ENCODE measurements at places on chromosomes 2 and 18. TPM values are rescaled to one million over a fixed set of nuclear protein-coding genes. Genes with fewer than 3 reads are reported as not detected.

LYPD6 gene
- 16.9 TPM for polyA plus RNA-seq

DNA sequence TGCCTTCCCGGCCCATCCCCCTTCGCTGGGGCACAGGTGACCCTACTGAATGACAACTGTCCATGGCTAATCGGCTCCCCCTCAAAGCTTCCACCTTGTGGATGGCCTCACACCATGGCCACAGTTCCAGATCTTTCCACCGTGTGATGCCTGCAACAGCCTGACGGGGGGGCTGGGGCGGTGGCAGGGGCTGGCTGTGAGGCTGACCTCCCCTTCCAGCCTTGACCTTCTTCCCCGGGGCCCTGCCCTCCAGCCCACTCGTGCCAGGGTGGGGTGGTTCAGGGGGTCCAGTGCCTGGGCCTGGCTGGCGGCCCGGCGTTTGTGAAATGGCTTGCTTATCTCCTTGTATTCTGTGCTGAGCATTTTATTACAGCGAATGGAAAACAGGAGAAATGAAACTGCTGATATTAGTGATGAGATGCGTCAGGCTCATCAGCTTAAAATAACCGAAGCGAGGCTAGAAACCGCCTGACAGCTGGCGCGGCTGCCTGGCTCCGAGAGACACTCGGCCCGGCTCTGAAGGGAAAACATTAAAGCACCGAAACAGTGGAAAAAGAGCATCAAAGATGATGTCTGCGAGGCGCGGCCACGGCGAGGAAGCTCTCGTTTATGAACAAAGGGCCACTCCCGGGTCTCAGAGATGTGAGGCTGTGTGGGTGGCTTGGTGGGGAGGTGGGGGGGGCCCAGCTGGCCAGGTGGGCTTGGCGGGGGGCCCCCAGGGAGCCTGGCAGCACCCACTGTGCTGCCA lies 916 bp upstream of the PDCD1 start:
- DNase-seq, result peak; percentile 49

DHRS9 gene
- polyA plus RNA-seq, result 0.28 TPM

DCDC2C gene
- 0.14 TPM for polyA plus RNA-seq

PSMD1 gene
- 80.3 TPM for polyA plus RNA-seq

- DNase-seq, result no peak
These were observed 134.6 kb upstream of the SCN7A start for GRCh38 chr2:166628478-166629136.

KRCC1 gene
- polyA plus RNA-seq, result 53.4 TPM

RAB17 gene
- polyA plus RNA-seq, result 18.1 TPM

DNA sequence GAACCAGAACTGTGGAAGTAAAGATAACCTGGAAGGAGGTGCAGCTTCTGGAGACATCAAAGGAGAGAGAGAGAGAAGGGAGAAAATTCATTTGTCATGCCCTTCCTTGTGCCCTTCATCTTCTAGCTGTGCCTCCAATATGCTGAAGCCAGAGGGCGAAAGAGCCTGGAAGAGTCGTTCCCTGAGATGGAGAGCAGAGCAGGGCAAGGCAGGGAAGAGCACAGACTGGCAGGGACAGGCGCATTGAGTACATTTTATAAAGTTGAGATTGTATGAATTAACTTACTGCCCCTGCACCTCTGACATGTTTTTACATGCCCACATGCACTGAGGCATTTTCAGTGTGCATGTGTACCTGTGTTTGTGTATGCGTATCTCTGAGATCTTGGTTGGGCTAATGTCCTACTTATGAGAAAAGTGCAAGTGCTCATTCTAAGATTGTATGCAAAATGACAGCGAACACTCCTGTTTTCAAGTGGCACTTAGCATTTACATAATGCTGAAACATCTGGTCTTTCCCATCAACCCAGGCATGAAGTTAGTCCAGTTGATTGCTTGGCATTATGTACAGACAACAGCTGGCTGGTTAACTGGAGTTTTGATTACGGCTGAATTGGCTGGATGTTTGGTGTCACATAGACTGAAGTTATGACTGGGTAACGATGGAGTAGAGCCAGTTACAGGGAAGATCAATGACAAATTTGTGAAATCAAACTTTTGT lies 23.7 kb upstream of the MMADHC start:
- DNase-seq, result peak; percentile 39

- DNase-seq, result no peak
These were observed 56.2 kb upstream of the EML6 start for GRCh38 chr2:54667266-54667639.

TDRD15 gene
- not detected for polyA plus RNA-seq

DNAH6 gene
- polyA plus RNA-seq, result 4.8 TPM

DNA sequence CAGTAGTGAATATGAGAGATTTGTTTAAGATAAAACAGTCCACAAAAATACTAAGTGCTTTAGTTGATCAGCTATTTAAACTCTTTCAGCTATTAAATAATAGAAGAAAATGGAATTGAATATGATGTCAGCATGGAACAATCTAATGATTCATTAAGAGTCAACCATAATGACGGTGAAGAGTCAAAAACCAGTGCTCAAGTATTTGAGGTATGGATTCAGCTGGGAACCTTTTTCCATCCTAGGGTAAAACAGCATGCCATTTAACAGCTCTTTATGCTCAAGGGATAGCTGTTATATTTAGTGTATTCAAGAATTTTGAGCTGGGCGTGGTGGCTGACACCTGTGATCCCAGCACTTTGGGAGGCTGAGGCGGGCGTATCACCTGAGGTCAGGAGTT lies 29.7 kb downstream of the CARF start:
- no peak for DNase-seq

- no peak for DNase-seq
These were observed 37.0 kb downstream of the DAW1 start for GRCh38 chr2:227908266-227909054.

- no peak for DNase-seq
These were observed 58.7 kb upstream of the RPE start for GRCh38 chr2:209943776-209944175.

GRCh38 chr2:9226458-9227380 lies 20.1 kb downstream of the ASAP2 start:
- DNase-seq, result no peak

GRCh38 chr2:134206031-134206430 lies 47.8 kb upstream of the MGAT5 start:
- DNase-seq, result no peak

DNA sequence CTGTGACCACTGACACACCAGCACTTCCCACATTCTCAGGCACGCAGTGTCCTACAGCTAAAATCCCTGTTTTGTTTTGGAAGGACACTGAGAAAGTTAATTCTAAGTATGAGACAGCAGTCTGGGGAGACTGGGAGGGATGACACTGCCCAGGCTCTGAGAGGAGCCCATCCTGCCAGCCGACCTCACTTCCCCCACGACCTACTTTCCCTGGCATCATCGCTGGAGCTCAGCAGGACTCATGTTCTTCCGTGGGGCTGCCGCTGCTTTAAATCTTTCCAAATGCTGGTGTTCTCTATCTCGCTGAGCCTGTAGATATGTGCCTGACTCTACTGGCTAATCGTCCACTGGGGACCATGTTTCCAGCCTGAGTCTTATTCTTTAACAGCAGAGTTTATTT lies 68.8 kb upstream of the TMEM200C start:
- DNase-seq, result no peak

SCN3A gene
- polyA plus RNA-seq, result 1.7 TPM

- DNase-seq, result no peak
These were observed 47.4 kb upstream of the SLC1A4 start for GRCh38 chr2:64941801-64942200.

- DNase-seq, result no peak
These were observed 18.2 kb downstream of the ACVR2A start for GRCh38 chr2:147862859-147863516.

- no peak for DNase-seq
These were observed 60.5 kb downstream of the MERTK start for GRCh38 chr2:111958901-111959300.

DNA sequence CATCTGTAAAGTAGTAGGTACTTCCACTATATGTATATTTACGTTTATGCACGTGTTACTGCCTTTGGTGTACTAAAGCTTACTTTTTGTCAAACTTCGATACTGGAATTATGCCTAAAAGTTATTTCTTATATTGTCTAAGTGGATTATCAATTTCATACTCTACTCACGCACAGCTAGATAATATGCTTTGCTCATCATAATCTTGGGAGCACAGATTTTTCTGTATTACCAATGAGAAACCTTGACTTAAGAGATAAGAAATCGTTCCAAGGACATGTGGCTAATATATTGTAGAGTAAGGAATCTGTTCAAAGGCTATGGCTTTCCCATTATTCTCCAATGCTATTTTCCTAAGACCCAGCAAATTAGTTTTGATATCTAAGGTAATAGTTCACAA lies 6.5 kb downstream of the HSPE1 start:
- no peak for DNase-seq

GRCh38 chr18:63183378-63183777 lies 136.2 kb downstream of the BCL2 start:
- peak; percentile 47 for DNase-seq

IL1RL1 gene
- 0.24 TPM for polyA plus RNA-seq

GRCh38 chr2:72539071-72539552 lies 286.7 kb downstream of the EXOC6B start:
- no peak for DNase-seq

GRCh38 chr2:10935953-10936942 lies 24.5 kb downstream of the KCNF1 start:
- DNase-seq, result no peak

- no peak for DNase-seq
These were observed 21.7 kb downstream of the RBMS1 start for GRCh38 chr2:160471950-160472349.

SULT6B1 gene
- polyA plus RNA-seq, result not detected

GPR45 gene
- polyA plus RNA-seq, result 0.12 TPM

DNA sequence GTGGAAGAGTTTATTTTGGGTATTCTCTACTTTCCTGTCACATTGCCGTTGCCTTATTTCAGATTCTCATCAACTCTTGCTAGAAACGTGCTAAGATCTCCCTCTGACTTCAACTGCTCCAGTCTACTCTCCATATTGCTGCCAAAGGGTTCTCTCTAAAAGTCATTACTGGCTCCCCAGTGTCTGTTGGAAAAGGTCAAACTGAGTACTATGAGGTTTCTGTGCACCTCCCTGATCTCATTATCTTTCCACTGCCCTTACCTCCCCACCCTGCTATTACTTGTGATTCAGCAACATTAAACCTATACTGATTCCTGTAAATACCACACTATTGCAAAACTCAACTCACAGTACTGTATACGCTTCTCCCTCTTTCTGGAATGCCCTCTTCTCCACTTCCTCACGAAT lies 1.9 kb upstream of the KRCC1 start:
- no peak for DNase-seq

MAP2 gene
- polyA plus RNA-seq, result 10.4 TPM

GRCh38 chr2:191299866-191300265 lies 54.7 kb downstream of the MYO1B start:
- no peak for DNase-seq

Measured in right lung (tissue), 10 donors.